Stimulated activated CD8-positive, alpha-beta memory T cell treated with anti-CD3 and anti-CD28 coated beads, Interleukin-15, amount 100 ng/mL, for 4 hours (primary cell): ENCODE measurements at places on chromosomes 3 and 15.

- DNase-seq: no peak
Measured at GRCh38 chr15:71691458-71692417, 118.6 kb upstream of the NR2E3 start.

DNA sequence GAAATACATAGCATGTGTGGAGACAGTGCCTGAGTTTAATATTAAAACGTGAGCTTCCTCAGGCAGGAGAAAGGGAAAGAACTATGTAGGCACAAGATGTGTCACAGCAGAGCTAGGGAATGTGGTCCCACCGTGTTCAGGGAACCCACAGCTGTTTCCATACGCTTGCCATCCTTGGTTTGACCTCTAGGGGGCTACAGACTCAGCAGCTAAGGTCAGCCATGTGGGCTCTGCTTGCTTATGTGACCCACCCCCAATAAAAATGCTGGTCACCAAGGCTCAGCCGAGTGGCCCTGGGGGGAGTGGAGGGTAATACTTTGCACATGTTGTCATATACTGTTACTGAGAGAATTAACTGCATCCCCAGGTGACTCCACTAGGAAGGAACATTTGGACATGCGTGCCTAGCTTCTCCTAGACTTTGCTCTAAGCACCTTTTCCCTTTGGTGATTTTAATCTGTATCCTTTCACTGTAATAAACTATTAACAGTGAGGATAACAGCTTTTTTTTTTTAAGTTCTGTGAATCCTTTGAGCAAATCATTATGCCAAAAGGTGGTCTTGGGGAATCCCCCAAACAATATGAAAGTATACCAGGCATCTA lies 3.3 kb downstream of the TUBGCP5 start:
- DNase-seq: no peak

GRCh38 chr3:58055314-58055713 lies 47.1 kb downstream of the FLNB start:
- DNase-seq: no peak

DNA sequence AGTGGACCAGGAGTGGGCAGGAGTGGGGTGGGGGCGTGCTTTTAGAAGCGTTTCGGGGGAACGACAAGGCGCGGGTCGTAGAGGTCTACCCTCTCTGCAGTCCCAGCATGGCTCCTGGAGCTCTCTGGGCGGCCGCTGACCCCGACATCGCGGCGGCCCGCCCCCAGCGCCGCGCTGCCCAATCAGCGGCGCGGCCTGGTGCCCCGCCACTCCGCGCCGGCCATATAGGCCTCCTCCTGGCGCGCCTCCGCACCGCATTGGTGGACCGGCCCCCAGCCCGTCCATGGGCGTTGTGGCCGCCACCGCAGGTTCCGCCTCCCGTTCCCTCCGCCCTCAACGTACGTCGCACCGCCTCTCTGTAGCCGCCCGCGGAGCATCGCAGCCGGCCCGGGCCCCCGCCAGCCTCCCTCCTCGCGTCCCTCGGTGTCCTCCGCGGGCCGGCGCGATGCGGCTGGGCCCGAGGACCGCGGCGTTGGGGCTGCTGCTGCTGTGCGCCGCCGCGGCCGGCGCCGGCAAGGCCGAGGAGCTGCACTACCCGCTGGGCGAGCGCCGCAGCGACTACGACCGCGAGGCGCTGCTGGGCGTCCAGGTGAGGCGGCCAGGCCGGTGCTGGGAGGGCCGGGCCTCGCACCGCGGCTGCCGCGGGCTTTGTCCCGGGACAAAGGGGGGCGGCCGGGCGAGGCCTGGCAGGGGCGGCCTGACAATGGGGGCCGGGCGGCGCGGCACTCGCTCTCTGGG lies at the start of gene RCN2:
Gene RCN2 (plus strand): TSS at position 353 of the 738 bp plus-strand sequence. CDS start 93 bp downstream, at position 446.
- peak; percentile 79 for DNase-seq

DNA sequence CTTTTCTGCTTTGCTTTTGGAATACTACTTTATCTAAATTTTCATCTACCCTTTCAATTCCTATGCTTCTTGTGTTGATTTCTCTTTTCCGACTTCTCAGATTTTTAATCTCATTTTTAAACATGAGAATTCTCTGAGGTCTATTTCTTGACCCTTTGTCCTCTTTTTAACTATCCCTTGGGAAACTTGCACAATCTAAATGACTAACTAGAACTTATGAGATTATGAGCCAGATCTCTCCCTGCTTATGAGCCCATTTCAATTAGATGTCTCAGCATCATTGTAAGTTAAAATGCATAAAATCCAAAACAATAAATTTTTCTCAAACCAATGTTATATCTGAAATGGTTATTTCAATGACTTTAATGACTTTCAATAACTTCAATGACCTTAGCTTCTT lies 296.9 kb upstream of the AGTR1 start:
- DNase-seq: no peak

DNA sequence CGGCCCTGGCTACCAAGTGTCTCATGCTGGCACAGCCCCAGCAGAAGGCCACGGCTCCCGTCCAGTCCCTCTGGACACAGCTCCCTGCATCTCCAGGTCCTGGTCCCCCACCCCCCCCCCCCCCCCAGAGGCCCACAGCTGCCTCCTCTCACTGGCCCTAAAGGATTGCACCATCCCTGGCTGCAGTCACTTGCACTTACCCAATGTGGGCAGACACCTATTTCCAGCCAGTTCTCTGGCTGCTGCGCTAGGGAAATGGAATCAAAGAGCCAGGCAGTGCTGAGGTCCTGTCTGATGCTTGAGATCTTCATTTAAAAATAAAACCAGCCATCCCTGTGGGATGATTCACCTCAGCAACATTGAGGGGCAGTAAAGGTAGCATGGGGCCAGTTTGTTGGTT lies 346.4 kb downstream of the OCA2 start:
- DNase-seq: no peak

GRCh38 chr3:134608023-134608770 lies 42.6 kb downstream of the KY start:
- DNase-seq: no peak

DNA sequence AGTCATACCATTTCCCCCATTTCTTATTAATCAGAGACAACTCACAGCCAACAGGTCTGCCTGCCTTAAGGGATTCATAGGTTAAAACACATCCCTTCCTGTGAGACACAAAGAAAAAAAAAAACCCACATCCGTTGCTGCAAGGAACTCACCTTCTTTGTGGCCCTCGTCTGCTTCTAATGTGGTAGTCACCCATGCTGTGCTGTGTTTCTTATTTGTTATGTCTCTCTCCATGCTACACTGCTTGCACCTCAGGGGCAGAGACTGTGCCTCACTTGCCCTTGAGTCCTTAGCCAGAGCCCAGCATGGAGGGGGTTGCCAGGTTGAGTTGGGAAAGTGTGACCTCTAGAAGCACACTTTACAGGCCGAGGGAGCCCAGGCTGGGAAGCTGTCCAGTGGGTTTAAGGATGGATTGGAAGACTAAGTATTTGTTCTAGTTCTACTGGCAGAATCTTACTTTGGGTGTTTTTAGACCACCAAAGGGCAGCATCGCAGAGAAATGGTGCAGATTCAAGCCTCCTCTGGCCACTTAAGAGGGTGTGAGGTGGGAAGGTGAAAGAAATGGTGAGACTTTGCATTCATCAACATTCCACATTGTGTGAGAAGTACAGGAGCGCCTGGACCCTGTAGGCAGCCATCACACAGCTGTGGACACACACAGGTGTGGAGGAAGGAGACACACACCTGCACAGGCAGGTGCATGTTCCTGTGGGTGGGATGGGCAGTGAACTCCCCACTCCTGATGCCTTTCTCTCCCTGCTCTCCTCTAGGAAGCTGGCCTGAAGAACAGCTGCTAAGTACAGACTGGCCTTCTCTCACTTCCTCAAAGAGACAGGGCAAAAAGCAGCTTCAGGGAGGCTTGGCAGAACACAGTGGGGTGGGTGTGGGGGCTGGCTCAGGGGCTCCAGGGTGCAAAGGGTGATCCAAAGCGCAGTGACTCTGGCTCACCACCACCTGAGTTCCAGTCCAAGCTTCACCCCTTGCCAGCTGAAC lies 48.8 kb downstream of the GLB1 start:
- DNase-seq: no peak

GRCh38 chr3:1661839-1662238 lies 436.8 kb upstream of the CNTN4 start:
- no peak for DNase-seq

DNA sequence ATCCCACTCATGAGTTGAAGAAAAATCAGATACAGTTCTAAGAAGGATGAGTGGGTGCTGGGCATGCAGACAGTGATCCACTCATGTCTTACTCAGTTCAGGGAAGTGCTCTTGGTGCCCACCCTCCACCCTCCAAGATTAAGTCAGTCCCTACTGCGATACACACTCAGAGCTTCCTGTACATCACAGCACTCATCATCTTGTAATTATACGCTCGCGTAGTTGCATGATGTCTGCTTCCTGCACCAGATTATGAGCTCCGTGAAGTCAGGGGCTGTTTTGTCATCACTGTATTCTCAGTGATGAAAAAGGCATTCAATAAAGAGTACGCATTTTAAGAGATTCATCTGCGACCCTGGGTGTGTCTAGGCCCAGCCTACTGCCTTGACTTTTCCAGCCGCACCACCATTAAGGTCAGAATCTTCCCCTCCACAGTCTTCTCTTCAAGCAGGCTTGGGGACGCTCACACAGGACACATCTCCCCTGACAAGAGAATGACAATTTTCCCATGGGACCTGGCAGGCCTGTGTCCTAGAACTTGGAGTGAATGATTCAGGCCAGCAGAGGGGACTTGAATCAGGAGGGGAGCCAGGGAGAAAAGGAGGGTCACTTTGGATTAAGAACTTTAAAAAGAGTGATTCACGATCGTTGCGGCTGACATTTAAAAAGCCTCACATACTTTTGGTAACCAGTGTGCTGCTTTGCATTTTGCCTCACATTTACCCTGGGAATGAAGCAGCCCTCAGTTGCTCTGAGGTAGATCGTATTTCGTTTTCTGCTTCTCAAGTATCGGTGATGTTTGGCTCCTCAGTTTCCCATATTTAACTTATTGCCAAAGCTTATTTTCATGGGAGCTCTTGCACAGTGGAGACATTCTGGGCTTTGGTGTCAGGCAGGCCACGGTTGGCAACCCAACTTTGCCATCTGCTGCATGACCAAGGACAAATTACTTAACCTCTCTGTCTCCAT lies 7.9 kb upstream of the PDE8A start:
- DNase-seq: no peak

GRCh38 chr3:143234526-143234925 lies 115.0 kb downstream of the CHST2 start:
- DNase-seq: no peak

- DNase-seq: no peak
Measured at GRCh38 chr15:58785355-58785754, 14.3 kb downstream of the MINDY2 start.

DNA sequence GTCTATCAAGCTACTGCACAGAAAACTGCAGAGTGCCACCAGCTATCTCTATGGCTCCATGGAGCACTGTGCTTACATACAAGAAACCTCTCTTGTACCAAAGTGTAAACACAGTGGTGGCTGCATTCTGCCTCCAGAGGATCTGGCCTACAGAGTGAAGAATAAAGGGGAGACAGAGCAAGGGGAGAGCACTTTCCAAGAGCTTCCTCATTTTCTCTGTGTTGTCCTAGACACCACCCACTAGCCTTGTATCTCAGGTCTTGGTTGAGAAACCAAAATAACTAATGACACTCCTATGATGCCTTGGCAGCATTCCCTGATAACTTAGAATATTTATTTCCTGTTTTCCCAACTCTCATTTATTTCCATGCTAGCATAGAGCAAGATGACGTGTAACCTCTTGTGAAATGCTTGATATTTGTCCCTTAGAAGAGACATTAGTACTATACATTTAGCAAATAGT lies 56.9 kb upstream of the PHLDB2 start:
- DNase-seq: no peak

DNA sequence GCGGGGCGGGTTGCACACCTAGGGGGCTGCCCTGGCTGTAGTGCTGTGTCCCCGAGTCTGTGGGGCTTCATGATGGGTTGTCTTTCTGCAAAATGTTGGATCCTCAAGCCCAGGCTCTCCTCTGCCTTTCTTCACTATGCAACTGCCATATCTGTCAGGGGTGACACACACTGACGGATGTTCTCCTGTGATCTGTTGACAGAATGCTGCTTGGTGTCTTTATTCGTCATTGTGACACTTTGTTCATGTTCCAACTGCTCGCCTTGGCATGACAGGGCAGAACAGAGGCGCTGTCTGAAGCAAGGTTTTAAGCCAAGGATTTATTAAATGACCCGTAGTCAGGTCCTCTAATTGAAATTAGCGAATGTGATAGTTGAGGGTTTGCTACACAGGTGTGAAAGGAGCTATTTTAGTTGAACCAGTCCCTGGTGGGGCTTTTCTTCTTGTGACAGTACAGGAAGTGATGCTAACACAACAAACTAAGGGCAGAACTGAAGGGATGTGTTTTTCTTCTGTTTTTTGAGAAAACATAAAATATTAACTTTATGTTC lies 173.4 kb downstream of the MCTP2 start:
- no peak for DNase-seq

GRCh38 chr3:35779611-35780010 lies 140.3 kb downstream of the ARPP21 start:
- DNase-seq: no peak

GRCh38 chr3:105930733-105931132 lies 61.9 kb upstream of the CBLB start:
- no peak for DNase-seq

GRCh38 chr3:96900566-96900965 lies 86.2 kb downstream of the EPHA6 start:
- no peak for DNase-seq

DNA sequence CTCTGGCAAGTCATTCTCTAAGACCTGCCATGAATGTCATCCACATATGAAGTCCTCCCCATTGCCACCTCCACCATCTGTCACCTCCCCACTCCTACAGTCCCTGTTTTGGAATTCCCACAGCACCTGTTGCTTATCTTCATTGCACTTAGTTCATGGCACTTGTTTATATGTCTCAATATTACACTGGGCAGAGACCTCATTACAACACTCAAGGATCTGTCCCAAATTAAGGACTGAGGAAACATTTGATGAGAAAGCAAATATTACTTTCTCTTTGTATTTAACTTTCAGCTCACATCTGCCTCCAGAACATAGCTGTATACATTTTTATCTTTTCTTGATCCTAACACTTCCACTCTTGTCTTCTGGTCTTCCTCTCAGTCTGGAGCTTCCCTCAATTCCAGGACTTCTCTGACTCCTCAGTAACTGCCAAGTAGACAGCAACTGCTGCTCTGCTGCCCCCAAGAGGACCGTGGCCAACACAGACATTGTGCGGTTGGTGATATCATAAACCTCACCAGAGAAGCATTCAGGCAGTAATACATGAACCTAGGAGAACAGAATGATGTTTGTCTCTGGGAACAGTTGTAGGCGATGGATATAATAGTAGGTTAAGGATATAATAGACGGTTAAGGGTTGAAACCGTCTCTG lies 45.0 kb upstream of the FGF12 start:
- no peak for DNase-seq

- no peak for DNase-seq
Measured at GRCh38 chr3:125053304-125053699, 2.5 kb downstream of the HEG1 start.

GRCh38 chr15:64842986-64843561 lies 1.4 kb downstream of the PLEKHO2 start:
- DNase-seq: no peak

DNA sequence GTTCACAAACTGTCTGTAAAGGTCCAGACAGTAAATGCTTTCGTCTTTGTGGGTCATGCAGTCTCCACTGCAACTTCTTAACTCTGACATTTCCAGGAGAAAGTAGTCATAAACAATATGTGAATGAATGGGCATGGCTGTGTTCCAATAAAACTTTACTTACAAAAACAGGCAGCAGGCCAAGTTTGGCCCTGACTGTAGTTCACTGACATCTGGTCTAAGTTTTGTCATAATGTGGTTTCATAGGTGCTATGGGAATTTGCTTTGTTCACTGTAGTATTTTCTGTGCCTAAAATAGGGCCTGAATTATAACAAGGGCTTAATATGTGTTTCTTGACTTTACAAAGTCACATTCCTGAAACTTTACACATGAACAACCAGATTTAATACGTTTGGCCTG lies 186.0 kb upstream of the KBTBD8 start:
- DNase-seq: no peak

GRCh38 chr3:39453134-39453533 lies 14.3 kb upstream of the MOBP start:
- no peak for DNase-seq
